ENCODE measurements at places on chromosomes 6 and 20.

GRCh38 chr6:169005166-169005565, 248.5 kb downstream of the THBS2 start:
- DNase-seq = no peak

DNA sequence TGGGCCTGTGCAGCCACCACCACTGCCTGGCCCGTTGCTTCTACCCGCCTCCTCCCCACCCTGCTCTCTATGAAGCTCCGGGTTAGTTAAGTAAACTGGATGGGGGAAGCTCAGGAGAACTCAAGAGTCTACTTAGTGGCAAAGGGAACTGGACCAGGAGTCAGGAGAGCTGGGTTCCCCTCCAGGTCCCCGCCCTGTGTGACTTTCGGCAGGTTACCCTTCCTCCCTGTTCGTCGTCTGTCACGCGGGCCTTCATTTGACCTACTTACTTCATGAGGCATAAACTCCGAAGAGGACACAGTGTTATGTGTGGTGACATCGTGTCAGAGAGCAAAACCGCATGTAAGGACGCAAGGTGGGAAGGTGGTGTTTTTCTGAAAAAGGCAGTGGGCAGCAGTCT, 75.3 kb downstream of the TCP11 start:
- DNase-seq = no peak

DNA sequence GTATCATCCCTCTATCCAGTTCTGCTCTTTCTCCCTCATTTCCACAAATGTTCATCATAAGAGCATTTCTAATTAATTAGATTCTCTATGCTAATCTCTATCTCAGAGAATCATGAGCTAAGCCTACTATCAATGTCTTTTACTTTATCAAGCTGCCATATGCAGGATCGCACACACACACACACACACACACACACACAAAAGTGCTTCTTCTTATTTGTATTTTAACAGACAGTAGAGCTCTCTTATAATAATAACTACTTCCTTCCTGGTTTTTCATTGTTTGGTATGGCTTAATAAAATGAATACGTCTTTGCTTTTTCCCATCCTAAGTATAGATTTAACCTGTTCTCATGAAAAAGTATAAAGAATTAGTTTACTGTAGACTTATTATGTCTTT, 170.2 kb downstream of the HAO1 start:
- no peak for DNase-seq

DNA sequence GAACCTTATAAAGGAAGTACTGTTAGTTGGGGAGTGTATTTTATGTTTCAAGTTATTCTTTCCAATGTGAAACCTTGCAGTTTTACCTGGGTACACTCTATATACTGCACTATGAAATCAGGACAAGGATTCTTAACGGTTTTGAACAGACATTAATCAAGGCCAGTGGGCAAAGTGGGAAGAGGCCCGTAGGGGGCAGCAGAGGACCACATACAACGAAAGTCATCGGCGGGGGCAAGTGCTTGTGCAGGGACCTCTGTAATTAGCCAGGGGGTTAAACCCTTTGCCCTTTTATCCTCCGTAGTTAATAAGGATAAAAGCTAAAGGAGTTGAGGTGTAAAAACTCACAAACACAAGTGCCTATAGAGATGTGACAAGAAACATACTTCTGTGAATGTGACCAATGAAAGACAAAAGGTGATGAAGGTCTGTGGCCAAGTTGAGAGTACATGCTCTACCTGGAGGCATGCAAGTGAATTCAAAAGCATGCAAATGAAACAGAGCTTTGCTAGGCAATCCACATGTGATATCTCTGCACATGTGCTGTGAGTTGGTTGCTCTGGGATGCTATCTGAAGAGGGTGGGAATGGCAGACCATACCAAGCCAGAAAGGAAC, 392.7 kb upstream of the MAN1A1 start:
- peak; percentile 16 for DNase-seq

GRCh38 chr6:87553159-87553765, 36.5 kb downstream of the RARS2 start:
- DNase-seq = no peak

GRCh38 chr20:50632236-50632635, 59.1 kb downstream of the RIPOR3 start:
- no peak for DNase-seq

GRCh38 chr6:162373192-162373591, 354.4 kb downstream of the PRKN start:
- DNase-seq = no peak

DNA sequence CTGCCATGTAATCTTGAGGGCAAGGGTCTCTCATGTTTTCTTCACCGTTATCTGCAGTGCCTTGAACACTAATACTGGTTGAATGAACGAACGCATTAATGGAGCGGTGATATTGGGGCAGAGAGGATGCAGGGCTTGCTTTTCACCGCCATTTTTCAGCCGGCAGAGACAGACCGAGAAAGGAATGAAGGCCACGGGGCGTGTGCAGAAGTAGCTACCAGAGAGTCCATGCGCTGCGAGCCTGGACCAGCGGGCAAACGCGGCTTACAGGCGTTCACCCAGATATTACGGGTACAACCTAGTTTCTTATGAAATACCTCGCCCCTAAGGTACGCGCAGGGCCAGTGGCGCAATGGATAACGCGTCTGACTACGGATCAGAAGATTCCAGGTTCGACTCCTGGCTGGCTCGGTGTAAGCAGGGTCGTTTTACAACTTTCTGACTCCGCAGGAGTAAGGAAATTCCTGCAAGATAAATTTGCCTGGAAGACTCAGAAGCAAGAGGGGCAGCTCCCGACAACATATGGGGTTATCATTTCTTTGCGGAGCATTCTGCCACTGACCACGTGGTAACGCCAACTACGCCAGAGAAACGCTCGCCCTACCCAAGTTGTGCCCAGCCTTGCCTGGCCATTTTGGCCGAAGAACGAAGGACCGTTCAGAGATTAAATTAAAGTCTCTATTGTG, 863 bp upstream of the HMGN4 start:
- peak; percentile 89 for DNase-seq

- DNase-seq = no peak
Measured at GRCh38 chr6:3535033-3535775, 78.4 kb upstream of the SLC22A23 start.

DNA sequence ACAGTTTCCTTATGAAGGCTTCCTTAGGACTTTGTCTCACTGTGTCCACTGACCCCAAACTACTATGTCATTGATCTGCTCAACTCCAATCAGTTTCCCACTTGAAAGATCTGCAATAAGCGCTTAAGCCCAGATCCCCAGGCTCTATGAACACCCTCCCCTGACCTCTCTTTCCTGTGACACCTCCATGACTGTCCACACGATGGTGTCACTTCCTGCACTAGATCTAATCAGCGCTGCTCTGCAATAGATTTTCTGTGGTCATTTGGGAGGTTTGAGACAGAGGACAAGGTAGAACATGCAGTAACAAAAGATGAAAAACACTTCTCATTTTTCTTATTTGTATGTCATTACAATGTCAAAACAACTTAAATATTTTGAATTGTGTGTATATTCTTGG, 304.6 kb upstream of the AGPAT4 start:
- no peak for DNase-seq

DNA sequence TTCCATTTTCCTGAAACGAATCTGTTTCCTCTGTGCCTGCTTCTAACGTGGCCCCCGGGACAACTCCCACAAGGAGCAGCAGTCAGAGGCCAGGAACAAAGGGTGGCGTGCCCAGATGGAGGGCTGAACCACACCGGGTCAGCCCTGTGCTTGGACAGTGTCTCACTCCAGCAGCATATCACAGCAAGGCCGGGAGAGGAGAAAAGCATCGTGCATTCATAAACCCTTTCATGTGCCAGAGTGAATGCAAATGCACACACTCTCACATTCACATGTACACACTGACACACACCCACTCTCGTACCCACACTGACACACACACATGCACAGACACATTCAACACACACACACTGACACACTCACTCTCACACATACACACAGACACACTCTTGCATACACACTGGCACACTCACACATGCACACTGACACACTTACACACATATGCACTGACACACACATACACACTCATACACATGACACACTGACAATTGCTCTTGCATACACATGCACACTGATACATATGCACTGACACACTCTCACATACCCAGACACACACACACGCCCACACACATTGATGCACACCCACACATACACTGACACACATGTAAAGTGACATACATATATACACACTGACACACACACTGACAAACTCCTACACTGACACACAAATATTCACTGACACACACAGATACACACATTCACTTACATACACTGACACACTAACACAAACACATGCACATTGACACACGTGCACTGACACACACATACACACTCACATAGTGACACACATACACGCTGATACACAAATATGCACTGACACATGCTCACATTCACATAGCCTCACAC, 237.0 kb downstream of the LRFN2 start:
- no peak for DNase-seq

- no peak for DNase-seq
Measured at GRCh38 chr6:89786970-89787369, 32.6 kb downstream of the MDN1 start.

DNA sequence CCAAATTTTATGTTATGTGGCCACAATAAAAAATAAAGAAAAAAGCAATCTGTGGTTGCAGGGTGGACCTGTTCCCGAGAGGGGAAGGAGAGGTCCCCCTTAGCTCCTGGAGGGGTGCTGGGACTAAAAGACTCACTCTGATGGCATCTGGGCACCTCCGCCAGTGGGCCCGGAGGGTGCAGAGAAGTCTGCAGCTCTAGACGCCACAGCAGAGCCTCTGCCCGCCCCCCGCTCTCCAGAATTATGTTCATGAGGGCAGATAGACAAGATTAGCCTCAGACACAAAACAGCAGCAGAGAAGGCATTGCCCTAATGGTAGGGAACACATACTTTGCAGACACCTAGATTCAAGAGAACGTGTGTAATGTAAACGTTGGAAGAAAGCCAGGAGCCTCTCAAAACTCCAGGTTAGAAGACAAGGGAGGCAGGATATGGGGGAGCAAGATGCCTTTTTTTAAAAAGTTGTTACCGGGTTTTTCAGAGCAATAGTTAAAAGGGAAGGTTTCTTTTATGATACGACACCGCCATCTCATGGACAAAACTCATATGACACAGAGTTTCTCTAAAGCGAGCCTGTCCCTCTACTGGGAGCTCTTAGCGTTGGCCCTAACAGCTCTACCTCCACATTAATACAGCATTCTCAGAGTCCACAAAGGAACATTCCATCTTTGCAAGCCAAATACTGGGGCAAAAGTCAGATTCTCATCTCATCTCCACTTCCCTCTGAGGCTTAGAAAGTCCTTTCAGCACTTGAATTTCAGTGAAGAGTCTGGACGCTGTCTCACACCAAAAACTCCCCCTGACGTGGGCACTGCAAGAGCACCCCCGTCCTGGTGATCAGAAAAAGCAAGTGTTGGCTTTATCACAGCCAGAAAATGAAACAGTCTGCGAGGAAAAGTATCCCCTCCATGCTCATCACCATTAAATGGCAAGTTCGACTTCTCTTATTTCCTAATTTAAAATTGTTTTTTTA, 47.2 kb downstream of the FOXF2 start:
- peak; percentile 58 for DNase-seq

DNA sequence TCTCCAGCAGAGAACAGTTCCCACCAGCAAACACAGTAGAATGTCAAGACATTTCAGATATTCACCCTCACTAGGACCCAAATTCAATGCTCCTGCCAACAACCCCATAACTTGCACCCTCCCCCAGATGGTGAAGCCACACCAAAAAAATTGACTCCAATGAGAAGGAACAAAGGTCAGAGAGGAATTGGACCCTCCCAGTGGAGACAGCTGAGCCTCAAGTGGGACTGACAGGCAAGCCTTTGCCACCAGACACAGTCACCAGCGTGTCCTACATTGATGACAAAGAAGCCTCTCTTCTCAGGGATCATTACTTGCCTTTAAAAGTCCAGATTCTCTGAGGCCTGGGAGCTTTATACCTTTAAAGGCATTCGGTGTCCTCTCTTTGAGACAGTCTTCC, 64.8 kb downstream of the HIVEP2 start:
- no peak for DNase-seq

DNA sequence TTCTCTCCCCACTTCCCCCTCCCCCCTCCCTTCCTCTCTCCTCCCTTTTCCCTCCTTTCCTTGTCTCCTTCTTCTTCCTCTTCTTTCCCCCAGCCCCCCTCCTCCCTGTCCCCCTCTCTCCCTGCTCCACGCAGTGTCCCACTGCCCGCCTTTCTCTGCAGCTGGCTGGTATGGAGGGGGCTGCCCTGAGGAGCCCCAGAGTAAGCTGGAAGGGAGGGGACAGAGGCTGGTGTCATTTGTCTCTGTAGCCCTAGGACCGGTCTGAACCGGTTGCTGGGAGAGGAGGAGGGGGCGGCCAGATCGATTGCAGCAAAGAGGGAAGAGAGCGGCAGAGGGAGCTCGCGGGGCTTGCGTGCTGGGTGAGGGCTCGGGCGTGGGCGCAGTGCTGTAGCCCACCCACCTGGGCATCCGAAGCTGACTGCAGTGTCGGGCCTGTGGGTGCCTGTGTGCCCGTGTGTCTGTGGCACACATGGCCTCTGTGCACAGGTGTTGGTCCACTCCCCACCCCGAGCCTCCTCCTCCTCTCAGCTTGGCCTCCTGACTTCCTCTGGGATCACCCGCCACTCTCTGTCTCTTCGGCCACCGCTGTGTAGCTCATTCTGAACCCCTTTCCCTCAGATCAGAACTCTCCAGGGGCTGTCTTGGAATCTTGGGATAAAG, 50.6 kb downstream of the SRC start:
- no peak for DNase-seq

DNA sequence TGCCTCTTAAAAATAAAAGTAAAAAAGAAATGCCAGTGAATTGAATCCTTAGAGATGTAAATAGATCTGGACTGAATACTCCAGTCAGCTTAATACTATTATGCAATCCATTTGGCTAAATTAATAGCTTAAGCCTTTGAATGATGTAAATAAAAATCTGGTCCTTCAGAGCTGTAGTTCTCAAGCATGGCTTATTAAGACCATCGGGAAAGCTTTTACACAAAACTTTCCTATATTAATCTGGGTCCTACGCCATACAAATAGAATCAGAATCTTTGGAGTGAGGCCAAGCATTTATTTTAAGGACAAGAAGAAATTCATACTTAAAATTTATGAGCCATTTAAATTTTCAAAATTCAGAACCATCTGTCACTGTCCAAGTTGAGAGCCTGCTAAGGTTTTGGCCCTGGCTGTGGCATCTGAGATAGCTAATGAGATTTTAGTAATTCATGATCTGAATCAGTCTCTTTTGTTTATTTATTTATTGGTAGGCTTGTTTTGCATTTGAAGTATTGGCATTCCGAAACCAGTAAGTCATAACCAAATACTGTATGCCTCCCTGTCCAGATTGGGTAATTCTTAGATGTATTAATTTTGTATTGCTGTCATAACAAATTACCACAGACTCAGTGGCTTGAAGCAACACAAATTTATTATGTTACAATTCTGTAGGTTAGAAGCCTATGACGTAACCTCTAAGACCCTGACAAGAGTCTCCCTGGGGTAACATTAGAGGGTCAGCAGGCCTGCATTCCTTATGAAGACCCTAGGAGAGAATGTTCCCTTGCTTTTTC, 228.1 kb upstream of the RAB32 start:
- no peak for DNase-seq

DNA sequence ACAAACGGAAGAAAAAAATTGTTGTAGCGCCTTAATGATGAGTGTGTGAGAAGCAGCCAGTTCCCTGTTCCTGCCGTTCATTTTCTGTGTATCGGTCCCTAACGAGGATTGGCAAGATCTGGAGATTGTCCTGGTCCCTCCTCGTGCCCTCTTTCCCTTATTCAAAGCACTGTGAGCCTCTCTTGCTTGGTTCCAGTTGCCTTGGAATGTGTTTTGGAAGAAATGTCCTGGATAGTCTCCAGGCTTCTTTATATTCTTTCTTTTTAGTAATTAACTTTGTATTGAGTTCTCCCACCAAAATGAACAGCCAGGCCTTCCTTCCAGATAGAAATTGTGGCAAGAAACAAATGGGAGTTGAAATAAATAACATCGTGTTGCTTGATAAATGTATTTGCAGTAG, 348.3 kb downstream of the CDH26 start:
- DNase-seq = no peak

Data from HS-5 (cell line).